ENCODE measurements at places on chromosomes 5 and 9. TPM values are rescaled to one million over a fixed set of nuclear protein-coding genes. Genes with fewer than 3 reads are reported as not detected.
A peak's percentile ranks its signal among the peaks of the same experiment; 100 is the strongest.

GRCh38 chr5:98173334-98173733 is 600.1 kb upstream of the RGMB start:
- no peak for DNase-seq

DNA sequence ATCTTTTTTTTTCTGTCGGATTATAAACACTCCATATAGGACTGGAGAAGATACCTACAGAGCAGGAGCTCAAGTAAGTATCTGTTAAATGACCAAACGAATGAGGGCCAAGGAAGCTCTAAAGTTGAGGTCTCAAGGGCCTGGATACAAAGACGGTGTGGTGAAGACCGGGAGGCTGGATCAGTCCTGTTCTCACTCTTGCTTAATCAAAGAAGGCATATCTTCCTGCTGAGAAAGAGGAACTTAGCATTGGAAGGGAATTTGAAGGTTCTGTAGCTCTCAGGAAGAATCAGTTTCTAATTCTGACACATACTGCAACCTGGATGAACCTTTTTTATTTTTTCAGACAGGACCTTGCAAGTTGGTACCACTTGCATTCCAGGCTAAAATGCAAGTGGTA is 28.3 kb upstream of the PAX5 start:
- peak; percentile 34 for DNase-seq

DNA sequence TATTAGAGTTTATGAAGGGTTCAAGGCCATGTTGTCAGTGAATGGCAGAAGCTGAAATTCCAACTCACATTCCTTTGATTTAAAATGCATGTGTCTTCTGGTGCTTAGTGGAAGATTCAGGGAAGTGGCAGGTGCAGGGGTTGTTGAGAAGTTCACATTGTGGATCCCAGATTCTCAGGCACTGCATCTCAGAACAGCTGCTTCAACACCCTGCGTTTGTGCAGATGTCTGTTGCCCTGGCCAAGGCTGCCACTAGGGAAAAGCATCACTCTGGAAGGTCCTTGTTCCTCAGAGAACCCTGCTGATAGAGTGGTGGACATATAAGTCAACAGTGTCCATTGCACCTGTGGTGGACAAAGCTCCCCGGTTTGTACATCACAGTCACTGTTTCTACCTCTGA is 162.7 kb downstream of the PAPPA start:
- DNase-seq: no peak

LMNB1 gene
- 33.0 TPM for polyA plus RNA-seq
